ENCODE measurements at places on chromosomes 7 and 10.
A peak's percentile ranks its signal among the peaks of the same experiment; 100 is the strongest.

DNA sequence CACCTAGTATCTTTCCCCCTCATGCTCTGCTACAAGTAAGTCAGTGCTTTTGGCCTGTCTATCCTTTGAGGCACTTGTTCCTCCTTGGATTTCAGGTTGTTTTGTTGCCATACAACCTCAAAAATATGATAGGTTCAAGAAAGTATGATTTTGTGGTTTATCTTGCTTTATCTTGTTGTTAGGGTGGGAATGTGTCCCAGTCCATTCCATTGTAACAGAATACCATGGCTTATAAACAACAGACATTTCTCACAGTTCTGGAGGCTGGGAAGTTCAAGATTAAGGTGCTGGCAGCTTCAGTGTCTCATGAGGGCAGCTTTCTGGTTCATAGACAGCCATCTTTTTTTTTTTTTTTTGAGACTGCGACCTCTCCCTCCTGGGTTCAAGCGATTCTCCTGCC, 72.1 kb downstream of the TMEM270 start:
- DNase-seq, result no peak

DNA sequence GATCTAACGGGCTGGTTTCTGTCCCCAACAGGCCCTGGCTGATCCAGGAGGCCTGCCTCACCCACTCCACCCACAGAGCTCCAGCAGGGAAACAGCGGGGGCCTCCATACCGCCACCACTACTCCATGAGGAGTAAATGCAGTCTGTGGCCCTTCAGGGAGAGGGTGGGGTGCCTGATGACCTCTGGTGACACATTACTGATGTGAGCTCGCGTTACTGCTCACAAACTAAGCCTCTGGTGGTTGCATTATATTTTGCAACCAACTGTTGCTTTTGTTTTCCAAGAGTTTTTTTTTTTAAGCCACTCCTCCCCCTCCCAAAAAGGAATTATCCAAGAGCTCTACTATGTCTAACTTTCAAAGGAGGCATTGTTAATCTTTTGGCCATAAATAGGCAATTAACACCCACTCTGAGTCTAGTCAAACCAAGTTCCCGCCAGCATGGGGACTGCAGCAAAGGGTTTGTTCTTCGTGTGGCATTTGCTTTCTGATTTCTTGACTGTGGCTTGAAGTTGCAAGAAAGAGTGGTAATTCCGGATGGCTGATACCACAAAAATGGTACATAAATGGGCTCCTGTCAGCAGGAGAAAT, 72.6 kb downstream of the FAM53B start:
- no peak for DNase-seq

- peak; percentile 22 for DNase-seq
Measured at GRCh38 chr10:31242902-31243301, 76.1 kb upstream of the ZEB1 start.

DNA sequence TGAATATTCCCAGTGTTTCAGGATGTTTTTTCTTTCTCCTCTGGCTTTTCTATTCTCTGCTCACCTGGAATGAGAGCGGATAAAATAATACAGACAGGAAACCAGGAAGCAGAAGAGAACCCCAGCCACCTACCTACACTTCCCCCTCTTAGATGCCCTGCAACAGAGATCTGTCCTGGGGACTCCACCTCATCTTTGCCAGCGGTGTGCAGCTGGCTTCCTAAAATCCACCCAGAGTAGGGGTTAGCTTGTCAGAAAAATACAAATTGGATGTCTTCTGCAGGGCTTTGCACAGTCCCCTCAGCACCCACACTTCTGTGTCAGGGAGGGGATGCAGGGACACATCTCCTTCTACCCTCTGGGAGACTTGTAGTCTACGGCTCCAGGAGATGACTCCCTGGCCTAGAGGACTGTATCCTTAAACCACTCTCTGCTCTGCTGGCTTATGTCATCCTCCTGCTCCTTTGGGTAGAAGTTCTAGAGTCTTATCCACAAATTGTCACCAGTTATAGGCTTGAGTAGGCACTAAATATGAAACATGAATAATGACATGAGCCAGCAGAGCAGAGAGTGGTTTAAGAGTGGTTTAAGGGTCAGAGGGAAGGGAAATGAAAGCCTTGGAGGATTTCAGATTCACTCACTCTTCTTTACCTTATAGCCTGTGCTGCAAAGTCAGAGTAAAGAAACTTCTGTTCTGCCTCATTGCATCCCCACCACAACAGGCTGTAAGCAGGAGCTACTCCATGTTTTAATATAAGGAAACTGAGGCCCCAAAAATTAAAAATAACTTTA, 749.4 kb downstream of the AUTS2 start:
- no peak for DNase-seq

GRCh38 chr7:25543210-25543609, 314.9 kb upstream of the NPVF start:
- no peak for DNase-seq

DNA sequence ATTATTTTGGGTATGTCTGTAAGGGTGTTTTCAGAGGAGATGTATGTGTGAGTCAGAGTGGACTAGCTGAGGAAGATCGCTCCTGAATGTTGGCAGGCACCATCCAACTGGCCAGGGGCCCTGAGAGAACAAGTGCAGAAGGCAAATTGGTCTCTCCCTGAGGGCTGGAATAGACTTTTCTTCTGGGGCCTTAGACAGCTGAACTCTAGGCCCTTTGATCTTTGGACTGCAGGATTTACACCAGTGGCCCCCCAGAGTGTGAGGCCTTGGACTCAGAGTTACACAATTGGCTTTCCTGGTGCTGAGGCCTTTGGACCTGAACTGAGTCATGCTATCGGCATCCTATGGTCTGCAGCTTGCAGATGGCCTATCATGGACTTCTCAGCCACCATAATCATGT, 217.2 kb downstream of the REEP3 start:
- no peak for DNase-seq

GRCh38 chr7:31186202-31186601, 134.1 kb downstream of the ADCYAP1R1 start:
- DNase-seq, result no peak

GRCh38 chr10:132434405-132435005, 37.5 kb downstream of the PWWP2B start:
- peak; percentile 72 for DNase-seq

DNA sequence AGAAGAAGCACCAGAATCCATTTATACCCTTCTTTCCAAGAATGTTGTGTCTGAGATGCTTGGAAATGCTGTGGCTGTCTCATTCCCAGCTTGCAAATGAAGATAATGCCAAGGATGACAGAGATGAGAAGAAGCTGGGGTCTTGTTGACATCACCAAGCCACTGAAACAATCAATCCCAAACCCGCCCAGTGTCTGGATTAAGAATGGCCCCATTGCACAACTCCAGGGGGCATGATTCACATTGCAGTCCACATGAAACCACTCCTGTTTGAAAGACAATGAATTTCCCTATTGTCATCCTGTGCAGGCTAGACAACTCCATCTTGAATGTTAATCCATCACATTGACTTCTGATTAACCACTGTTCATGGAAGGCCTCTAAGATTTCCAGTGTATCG, 28.6 kb downstream of the SORBS1 start:
- no peak for DNase-seq

GRCh38 chr10:36263871-36264270, 621.8 kb upstream of the FZD8 start:
- DNase-seq, result no peak

- DNase-seq, result no peak
Measured at GRCh38 chr10:36038316-36038955, 396.3 kb upstream of the FZD8 start.

- no peak for DNase-seq
Measured at GRCh38 chr7:49322476-49322875, 398.1 kb downstream of the CDC14C start.

- no peak for DNase-seq
Measured at GRCh38 chr7:131182446-131183058, 145.1 kb upstream of the MKLN1 start.
